KBM-7 (cell line): ENCODE measurements at places on chromosomes 1 and 21.

DNA sequence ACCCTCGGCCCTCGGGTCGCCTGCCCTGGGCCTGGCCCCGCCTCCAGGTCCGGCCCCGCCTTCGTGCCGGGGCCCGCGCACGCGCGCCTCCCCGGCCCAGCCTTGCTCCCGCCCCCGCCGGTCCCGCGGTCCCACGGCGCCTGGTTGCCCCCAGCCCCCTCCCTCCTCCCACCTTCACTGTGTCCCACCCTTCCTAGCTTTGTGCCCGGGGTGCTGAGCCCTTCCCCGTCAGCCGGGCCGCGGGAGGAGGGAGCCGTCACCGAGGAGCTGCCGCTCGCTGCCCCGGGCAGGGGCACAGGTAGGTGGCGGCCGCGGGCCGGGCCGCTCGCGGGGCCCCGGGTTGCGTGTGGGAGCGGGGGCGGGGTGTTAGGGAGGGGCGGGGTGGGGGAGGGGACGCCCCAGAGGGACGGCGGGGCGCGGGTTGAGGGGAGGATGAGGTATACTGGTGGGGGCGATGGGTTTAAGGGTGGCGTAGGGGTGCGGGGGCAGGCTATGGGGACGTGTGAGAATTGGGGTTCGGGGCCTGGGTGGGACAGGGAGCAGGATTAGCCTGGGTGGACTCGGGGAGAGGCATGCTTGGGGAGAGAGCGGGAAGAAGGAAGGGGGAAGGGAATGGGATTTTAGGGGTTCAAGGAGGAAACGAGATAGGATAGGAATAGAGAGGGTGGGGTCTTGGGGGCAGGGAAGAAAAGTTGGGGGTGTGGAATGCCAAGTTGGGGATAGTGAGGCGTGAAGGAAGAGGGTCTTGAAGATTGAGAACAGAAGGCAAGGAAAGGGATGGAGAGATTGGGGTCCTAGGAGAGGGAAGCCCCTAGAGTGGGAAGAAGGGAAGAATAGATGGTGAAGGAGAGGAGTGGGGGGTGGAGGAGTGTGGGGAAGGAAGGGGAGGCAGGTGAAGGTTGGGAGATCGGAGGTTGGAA lies at the start of gene LRRC42:
Gene LRRC42, plus strand, starts transcription at position 99 of the 920 bp plus-strand sequence. CDS start 5,650 bp downstream, outside the sequence.
- DNase-seq: peak; percentile 86

DNA sequence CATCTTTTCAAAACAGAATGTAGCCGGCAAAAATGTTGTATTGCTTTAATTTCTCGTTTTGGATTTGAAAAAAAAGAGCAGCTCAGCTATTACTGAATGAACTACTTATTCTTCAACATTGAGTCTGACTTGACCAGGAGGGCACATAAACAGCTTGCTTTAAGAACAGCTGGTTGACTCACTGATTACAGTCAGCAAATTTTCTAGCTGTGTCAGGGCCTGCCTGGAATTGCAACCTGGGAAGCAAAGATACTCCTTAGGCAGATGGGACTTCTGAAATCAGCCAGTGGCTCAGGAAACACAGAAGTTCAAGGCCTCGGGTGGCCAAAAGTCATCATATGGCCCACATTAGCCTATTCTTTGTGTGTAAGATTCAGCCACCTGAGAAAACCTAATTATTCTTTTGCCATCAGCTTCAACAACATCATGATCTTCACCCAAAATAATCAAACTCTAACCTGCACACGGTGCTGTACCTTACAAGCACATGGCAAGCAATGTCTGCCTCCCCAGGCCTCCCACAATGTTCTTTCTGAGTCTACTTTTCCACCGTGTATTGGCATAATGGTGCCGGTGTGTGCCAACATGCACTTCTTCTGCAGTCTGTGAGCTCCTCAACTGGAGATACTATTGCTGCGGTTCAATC lies 307.2 kb downstream of the HHIPL2 start:
- DNase-seq: no peak

DNA sequence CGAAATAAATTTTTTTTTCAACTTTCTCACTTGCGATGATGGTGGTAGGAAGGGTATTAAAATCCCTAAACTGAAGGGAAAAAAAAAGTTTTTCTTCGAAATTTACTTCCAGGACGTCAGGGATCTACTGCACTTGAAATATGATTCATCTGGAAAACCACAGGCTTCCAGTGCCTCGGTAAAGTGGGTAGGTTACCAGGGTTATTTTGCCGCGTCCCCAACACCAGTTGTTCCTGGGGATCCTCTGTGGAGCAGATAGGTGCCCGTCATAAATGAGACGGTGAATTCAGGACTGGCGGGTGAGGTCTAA lies 773 bp downstream of the RABIF start:
- no peak for DNase-seq

DNA sequence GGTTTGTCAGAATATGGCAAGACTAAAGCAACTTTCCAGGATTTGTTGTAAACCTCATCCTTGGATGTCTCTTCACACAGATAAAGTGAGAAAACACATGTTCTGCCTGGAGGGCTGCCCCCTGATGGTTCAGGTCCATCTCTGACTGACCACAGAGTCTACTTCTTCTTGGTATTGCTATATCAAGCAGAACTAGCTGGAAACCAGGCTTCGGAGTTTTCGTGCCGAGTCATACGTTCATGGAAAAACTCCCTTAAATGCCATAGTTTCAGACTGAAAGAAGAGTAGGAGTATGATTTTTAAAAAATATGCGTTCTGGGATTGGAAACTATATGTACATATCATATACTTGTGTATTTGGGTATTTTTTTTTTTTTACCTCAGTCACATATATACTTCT lies 5.8 kb downstream of the OR10T2 start:
- no peak for DNase-seq

GRCh38 chr1:186605762-186606350 lies 74.4 kb downstream of the PTGS2 start:
- DNase-seq: peak; percentile 69

- DNase-seq: no peak
These were observed 3.2 kb downstream of the IFT25 start for GRCh38 chr1:53942127-53942957.

DNA sequence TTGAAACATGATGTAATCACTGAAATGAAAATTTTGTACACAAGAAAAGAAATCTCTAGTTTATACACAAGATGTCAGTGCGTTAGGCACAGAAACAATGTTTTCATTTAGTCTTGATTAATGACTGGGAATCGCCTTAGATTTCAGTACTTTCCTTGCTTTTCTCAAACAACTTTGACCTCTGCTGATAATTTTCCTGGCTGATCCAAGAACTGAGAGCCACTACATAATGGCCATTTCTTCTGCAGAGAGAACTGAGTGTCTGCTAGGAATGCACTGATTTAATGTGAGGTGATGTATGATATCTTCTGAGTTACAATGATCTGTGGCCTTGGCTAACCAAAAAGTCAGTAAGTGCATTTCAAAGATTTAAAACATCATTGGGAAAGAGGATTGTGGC lies 308.1 kb downstream of the CTH start:
- DNase-seq: no peak

GRCh38 chr1:198444792-198445191 lies 95.7 kb downstream of the ATP6V1G3 start:
- no peak for DNase-seq

GRCh38 chr1:209302779-209303568 lies 280.5 kb upstream of the CAMK1G start:
- DNase-seq: no peak

GRCh38 chr1:72227667-72228066 lies 54.7 kb downstream of the NEGR1 start:
- no peak for DNase-seq

DNA sequence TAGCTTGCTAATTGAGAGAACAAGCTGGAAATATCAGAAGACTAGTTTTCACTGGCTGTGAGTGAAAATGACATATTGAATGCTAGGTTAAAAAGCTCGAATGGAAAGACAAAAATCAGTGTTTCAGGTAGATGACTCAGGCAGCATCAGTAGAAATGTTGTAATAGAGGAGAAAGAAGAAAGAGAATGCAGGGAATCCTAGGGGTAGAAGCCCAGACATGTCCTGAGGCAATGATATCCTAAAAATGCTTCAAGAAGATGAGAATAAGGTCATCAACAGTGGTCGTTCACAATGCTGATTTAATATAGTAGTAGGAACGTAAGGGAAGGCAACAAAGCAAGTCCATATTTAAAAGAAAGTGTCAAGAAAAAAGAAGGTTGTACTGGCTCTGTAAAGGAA lies 96.7 kb upstream of the HP1BP3 start:
- no peak for DNase-seq

DNA sequence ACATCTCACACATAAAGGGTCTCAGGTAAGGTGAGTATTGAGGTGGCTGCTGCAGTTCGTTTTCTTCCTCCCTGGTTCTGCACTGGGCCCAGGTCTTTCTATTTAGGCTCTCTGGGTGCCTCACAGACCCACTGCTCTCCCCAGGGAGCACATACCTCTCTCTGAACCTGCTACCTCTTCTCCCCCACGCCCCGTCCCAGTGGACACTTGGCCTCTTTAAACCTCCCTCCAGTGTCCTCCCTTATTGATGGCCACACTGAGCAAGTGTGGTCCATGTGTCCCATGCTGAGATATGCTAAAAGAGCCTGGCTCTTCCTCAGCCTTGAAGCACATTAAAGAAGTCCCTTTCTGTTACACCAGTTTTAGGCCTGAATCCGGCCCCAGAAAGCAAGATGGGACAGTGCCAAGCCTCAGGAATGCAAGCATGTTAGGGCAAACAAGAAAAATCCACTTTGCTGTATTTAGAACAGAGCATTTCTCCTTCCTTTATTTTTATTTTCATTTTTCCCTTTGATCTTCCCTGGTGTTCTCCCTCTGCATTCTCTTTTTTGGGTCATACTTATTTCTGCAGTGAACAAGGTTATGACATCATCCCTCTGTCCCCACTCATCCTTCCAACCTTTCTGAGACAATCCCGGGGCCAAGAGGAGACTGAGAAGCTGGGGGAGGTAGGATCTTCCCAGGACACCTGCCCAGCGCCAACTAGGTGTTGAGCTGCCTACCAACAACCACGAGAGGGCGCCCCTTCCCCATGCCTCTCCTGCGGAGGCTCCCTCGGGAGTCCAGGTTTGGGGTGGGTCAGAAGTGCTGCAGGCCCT lies 5.0 kb upstream of the CHI3L2 start:
- DNase-seq: peak; percentile 72

DNA sequence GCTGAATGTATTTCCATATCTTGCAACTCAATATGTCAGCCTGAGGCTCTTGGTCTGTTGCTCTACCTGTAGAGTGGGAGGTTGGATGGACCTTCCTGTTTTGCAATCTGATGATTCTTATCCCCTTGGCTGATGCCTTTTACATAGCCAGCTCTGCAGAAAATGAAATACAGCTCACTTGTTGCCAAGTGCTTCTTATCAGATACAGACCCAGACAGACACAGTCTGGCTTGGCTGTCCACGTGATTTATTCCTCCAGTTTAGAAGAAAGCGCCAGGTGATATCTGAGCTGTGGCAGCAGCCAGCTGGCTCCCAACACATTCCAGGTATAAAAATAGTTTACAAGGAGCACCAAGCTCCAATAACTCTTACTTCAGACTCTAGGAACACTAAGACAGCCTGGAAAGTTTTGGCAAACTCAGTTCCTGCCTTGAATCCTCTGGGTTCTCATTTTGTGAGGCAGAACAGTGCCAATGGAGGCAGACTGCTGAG lies 479.2 kb upstream of the USP24 start:
- no peak for DNase-seq

GRCh38 chr1:46477153-46477929 lies 12.3 kb upstream of the DMBX1 start:
- peak; percentile 92 for DNase-seq

- DNase-seq: no peak
These were observed 159.8 kb upstream of the ZRANB2 start for GRCh38 chr1:71240656-71241055.

DNA sequence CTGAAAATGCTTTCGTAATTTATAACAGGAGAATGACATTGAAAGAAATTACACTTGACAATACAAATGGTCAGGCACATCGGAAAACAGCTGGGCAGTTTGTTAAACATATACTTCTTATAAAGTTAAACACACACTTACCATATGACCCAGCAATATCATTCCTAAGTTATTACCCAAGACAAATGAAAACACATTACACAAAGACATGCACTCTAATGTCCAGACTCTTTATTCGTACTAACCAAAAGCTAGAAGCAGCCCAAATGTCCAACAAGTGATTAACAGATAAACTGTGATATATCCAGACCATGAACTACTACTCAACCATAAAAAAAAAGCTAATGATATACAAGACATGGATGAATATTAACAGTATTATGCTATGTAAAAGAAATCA lies 8.5 kb downstream of the AKT3 start:
- DNase-seq: no peak

GRCh38 chr1:87956072-87956471 lies 627.4 kb downstream of the LMO4 start:
- no peak for DNase-seq

DNA sequence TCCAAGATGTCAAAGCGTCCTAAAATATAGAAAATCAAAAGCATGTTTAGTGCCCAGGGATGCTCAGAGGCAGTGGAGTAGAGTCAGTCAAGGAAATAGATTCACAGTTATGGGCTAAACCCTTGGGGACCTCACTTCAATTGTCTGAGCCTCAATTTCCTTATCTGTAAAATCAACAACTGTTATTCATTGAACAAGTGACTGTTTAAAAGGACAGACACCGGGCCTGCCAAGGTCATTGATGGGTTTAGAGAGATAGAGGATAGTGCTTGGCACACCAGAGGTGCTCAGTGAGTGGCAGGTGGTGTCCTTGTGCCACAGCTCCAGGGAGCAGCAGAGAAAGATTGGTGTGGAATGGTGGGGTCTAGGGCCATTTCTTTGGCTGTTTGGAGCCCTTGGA lies 12.8 kb downstream of the PLA2G5 start:
- no peak for DNase-seq

DNA sequence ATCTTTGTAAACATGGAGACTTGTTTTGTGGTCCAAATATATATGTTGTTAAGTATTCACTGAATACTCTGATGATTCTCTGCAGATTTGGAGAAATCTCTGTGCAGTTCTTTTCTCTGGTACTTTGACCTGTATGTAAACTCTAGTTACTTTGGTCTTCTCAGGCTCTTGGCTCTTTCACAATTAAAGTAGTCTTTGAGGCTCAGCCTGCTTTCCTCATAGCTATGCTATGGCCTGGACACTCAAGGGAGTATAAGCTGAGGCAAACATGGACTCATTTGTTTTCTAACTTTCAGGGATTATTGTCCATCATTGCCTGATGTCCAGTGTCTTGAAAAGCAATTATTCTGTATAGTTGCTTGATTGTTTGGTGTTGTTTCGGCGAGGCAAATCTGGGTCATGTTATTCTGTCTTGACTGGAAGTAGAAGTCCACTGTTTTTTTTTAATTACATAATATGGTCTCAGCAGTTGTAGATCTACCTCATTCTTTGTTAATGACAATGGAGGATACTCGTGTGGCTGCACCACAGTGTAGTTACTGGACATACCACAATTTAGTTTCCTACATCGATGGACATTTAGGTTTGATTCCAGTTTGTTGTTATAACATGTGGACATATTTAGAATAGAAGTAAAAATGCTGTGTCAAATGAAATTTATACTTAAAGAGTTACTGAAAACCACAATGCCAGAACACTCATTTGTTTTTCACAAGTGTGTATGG lies 9.2 kb downstream of the PTBP2 start:
- no peak for DNase-seq

- no peak for DNase-seq
These were observed 44.2 kb downstream of the ADAMTS1 start for GRCh38 chr21:26800970-26801431.
